ENCODE measurements at places on chromosomes 5 and 9.

DNA sequence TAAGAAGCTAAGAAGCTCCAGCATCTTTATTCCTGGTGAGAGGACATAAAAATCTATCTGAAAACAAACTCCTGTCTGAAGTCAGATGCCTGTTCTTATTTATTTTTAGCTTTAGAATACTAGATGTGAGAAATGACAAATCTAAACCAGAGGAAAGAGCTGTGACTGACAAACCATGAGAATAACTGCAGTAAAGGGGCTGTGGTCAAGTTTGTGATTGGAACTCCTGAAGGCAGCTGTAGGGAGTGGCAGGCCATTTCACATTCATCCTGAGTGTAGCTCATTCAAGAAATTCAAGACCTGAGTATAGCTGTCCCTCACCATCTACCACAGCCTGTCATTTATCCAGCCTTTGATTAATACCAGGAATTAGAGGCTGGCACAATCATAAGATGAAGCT is 718.8 kb downstream of the BRINP1 start:
- no peak for DNase-seq

GRCh38 chr5:12999667-13000066 is 944.8 kb downstream of the DNAH5 start:
- no peak for DNase-seq

DNA sequence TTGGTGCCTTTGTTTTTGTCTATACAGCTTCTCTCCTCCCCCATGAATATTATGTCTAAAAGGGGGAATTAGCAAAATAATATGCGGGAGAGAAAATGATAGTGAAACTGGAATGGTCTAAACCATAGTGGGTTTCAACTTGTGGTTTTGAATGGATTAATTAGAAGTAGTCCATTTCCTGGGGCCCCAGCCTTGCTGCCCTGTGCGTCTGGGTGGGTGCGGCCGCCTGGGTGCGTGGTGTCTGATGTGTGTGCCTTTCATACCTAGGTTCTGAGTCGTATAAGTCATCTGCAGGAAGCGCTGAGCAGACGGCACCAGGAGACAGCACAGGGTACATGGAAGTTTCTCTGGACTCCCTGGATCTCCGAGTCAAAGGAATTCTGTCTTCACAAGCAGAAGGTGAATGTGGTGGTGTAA is 120.0 kb upstream of the CACNA1B start:
- no peak for DNase-seq

DNA sequence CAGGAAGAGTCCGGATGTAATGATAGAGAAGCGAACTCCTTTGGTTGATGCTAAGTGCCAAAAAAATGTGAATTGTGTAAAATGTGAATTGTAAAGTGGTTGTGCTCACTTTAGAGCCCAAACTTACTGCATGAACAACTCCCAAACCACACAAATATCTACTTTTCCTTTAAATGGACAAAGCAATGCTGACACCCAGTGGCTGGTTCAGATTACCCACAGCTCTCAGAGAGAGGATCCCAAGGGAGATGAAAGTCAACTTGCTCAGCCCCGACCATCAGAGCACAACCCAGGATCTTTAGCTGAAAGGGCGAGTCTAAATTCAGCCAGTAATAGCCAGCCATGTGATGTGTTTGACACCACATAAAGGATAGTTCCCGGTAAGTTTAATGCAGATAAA is 133.7 kb downstream of the NMUR2 start:
- DNase-seq: no peak

- no peak for DNase-seq
Measured at GRCh38 chr5:36073595-36074216, 7.0 kb upstream of the UGT3A2 start.
